Kasumi-1 (cell line): ENCODE measurements at places on chromosomes 3 and 15.

DNA sequence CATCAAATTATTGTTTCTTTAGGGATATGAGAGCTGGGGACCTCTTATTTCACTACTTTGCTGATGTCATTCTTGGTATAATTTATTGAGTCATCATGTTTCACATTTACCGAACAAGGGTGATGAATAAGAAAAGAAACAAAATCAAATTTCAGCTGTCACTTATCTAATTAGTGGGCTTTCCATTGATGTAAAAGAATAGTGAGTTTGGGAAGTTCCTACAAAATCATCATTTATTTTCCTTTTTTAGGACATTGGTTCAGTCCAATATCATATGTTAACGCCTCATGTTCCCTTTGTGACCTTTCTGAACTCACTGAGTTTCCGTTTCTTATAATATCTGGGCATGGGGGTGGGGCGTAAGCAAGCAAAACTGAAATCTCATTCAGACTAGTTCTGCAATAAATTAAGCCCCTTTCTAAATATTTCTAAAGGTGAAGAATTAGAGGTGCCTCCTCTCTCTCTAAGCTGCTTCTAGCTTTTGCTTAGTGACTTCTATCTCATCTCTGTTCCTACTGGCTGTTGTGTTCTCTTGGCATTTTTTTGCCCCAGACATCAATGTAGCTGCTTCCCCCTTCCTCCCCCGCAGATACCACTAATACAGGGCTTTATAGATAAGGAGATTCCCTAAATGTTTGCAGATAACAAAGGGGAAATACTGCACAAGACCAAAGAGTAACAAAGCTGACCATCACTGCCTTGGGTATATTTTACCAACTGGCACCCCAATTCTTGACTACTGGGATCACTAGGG lies 238.0 kb upstream of the CTNNB1 start:
- DNase-seq: no peak

GRCh38 chr15:23033979-23034378 lies 5.4 kb downstream of the TUBGCP5 start:
- DNase-seq: no peak

DNA sequence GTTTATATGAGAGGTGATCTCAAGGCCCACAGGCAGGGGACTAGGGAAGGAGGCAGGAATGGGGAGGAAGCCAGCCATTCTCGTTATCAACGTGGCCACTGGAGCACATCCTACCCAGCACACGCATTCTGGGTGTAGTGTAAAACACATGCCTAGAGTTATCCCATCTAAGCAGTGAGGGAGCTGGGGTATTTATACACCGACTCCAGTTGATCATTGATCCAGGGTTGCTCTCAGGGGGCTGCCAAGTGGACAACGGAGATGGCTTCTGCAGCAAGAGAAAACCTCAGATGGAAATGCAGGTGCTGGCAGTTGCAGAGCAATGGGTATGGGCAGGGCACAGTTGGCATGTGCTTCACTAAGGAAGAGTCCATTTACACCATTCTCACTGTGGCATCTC lies 30.4 kb upstream of the SYNM start:
- no peak for DNase-seq

- no peak for DNase-seq
These were observed 148.9 kb upstream of the IL12A start for GRCh38 chr3:159839561-159840379.

DNA sequence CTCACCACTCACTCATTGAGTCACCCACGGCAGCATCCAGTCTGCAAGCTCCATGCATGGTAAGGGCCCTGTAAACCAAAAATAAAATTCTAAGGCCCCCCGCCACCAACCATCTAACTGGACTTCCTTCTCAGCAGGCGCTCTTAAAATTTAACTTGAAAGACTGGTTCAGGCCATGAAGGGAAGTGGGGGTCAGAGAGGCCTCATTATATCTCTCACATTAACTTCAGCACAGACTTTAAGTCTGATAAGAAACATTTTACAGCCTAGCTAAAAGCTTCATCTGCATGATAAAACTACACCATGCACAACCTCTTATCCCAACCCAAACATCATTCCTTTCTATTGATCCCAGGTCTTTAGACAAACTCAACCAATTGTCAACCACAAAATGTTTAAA lies 38.5 kb downstream of the FBLN2 start:
- no peak for DNase-seq

- no peak for DNase-seq
These were observed 85.0 kb downstream of the PTPRG start for GRCh38 chr3:61646360-61646759.

GRCh38 chr3:124048967-124049798 lies 57.3 kb upstream of the ROPN1 start:
- DNase-seq: no peak
